ENCODE measurements at places on chromosomes 11 and 22.

- DNase-seq, result peak; percentile 29
These were observed 110.7 kb upstream of the CTSC start for GRCh38 chr11:88448131-88448670.

DNA sequence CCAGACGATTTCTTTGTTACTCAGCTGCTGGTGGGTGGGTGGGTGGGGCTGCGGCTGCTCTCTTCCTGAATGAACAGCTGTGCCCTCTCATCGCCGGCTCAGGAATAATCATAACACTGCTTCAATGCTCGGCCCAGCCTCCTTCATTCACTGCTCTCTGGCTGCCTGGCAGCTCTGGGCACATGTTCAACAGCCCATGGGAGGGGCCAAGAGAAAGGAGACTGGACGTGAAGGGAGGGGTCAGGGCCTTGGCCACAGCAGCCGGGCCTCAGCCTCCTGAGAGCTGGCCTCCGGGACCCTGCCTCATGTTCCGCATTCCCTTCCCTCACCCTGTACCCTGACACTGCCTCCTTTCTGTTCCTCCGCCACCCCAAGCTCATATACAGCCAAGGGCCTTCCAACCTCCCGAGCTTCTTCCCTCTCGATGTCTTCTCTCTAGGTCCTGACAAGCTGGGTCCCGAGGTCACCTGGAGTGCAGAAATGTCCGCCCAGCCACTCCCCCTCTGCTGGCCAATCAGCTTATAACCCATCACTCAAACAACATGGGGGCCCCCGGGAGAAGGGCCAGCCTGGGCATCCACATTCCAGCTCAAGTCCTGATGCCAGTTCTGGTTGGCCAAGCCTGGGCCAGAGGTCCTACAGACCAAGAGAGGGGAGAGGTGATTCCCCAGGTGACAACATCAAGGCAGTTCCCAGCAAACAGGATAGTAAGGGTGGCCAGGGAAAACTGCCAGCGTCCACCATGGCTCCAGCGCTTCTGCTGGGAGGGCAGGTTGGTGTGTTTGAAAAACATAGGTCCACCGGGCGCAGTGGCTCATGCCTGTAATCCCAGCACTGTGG lies 3.2 kb upstream of the CSDC2 start:
- DNase-seq, result no peak

DNA sequence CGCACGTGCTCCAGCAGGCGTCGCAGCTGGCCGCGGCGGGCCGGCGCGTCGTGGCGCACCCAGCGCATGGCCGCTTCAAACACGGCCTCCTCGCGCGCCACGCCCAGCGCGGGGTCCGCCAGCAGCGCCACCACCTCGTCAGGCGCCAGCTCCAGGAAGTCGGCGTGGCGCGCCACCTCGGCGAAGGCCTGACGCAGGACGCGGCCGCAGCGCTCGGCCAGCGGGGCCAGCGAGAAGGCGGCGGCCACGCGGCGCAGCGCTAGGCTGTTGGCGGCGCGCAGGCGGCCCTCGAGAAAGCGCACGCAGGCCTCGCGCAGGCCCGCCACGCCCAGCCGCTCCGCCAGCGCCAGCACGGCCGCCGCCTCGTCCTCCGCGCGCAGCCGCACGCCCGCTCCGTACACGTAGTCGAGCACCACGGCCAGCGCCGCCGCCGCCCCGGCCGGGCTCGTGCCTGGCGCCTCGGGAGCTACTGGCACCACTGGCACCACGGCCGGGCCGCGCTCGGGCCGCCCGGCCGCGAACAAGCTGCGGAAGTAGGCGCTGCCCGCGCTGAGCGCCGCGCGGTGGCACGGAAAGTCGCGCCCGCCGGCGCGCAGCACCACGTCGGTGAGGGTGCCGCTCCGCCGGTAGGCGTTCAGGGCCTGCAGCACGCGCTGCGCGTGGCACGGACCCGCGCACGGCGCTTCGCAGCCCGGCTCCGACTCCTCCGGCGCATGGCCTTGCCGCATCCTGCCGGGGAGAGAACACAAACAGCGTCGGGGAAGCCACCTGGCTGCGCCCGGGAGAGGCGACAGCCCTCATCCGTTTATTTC lies 2.9 kb downstream of the KLHL35 start:
- DNase-seq, result no peak

GRCh38 chr22:18068381-18068988 lies 9.3 kb upstream of the PEX26 start:
- DNase-seq, result no peak

- DNase-seq, result no peak
These were observed 157.0 kb upstream of the NECTIN1 start for GRCh38 chr11:119885861-119886567.

DNA sequence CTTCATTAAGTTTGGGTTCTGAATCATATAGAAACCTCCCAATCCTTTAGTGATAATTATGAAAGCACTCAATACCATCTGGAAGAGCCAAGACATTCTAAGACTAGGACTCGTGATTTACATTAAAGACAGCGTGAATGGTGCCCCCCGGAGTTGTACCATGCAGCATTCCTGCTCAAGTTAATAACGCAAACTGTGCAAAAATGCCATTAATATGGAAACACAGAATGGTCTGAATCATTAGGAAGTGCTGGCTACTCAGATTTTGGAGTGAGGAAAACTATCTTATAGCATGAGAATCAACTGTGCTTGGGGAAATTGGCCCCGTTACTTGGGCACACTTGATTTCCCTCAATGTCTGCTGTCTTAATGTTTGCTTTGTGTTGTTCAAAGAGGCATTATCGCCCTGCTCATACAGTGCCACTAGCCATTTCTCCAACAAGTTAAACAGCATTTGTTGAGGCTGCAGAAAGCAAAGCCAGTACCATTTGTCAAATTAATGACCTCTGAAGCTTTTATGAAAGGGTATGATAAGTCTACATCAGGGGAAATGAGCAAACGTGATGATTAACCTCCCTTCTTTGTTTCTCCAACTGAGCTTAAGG lies 18.5 kb upstream of the TPH1 start:
- DNase-seq, result no peak

GRCh38 chr11:17153757-17154156 lies 54.0 kb downstream of the PIK3C2A start:
- no peak for DNase-seq

All from AML-193 (cell line).